ENCODE measurements at places on chromosomes 7 and 10. TPM values are rescaled to one million over a fixed set of nuclear protein-coding genes. Genes with fewer than 3 reads are reported as not detected.

Gene IFIT1B
- not detected for total RNA-seq

Gene INMT
- 0.28 TPM for total RNA-seq

Gene CALHM3
- total RNA-seq, result not detected

Gene ZSCAN25
- total RNA-seq, result 10.9 TPM

Gene UCMA
- not detected for total RNA-seq

Gene KIAA1217
- 24.7 TPM for total RNA-seq

Gene CDK14
- total RNA-seq, result 5.7 TPM

Gene TOMM7
- total RNA-seq, result 126 TPM

Gene CABCOCO1
- not detected for total RNA-seq

Gene SMO
- total RNA-seq, result 17.9 TPM

Gene PNLIPRP2
- total RNA-seq, result not detected

Gene SLC16A9
- 10.3 TPM for total RNA-seq

Gene ZEB1
- 0.19 TPM for total RNA-seq

Gene HPSE2
- total RNA-seq, result not detected

Gene CXCL12
- total RNA-seq, result not detected

Data from airway epithelial cell (primary cell).